ENCODE measurements at places on chromosomes 6 and 20.

- no peak for DNase-seq
These were observed 37.0 kb downstream of the TMEM181 start for GRCh38 chr6:158596861-158597260.

DNA sequence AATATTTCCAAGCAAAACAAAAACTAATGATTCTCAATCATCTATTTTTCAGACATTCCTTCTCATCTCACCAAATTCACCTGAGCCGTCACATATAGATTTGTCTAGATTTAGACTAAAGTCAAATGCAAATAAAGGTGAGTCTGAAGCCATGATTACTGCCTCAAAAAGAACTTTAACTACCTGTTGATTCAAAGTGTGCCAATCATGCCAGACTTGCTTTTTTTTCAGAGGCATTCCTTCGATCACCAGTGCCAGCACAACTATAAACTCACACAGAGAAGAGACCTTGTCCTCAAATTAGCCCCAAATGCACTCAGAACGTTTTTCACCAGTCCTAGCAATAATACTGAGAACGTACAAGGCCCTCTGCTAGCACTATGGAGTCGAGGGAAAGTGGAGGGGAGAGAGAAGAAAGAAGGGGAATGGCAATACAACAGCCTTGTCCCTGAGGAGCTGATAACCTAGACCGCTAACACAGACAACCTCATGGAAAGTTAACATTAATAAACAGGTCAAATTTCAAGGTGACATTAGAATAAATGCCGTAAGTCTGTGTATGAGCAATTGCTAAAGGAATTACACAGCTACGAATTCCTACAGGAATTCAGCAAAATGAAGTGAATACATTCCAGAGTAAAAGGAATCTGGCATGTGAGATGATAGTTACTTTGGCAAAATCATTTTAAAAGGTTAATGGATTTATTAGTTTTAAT is 60.9 kb downstream of the EPB41L2 start:
- DNase-seq: no peak

DNA sequence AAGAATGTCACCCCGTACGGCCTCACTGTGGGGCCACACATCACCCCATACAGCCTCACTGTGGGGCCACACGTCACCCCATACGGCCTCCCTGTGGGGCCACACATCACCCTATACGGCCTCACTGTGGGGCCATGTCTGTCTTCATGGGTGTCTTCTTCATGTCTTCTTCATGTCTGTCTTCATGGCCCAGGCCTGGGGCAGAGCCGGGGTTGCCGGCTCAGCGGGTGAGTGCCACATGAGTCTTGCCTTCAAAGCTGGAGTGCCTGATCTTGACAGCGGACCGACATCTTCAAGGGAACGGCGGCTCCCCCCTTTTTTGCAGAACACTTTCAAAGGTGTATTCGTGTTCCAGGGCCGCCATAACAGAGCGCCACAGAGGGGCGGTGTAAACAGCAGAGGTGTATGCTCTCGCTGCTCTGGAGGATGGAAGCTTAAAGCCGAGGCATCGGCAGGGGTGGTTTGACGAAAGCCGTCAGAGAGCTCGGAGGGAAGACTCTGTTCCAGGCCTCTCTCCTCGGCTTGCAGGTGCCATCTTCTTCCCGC is 365.0 kb downstream of the TAF4 start:
- no peak for DNase-seq

- DNase-seq: peak; percentile 52
These were observed 14.2 kb downstream of the FIG4 start for GRCh38 chr6:109705258-109705657.

GRCh38 chr6:56594699-56595098 is 48.0 kb downstream of the DST start:
- no peak for DNase-seq

DNA sequence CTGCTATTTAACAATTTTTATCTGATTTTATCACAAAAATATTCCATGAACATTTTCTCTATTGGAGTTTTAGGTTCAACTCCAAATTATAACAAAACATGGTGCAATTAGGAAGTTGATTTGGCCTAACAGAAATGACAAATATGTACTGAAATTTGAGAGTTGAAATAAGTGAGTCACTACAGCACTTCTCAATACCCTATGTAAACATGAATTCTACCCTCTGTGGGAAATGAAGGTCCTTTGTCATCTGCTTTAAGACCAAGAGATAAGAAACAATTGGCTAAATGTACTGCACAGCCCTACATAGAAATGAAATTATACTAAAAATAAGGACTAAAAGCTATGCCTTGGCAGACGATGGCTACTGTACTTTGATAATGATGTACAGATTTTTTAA is 86.2 kb upstream of the BEND6 start:
- DNase-seq: no peak

DNA sequence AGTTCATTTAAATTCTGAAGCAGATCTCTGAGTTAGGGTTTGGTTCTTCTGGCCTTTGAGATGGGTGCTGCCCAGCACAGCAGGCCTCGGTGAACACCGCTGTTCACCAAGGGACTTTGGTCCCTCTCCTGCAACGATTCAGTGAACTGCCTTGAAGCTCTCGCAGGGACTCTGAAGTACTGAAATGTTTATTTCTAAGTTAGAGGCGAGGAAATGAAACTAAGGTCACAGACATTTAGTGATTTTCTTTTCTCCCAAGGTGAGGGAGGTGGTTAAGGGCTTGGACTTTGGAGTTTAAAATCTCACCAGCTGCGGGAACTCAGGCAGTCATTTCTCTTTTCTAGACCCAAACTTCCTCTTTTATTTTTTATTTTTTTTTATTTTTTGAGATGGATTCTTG is 26.2 kb downstream of the E2F3 start:
- no peak for DNase-seq

GRCh38 chr6:25010176-25010575 is 74.4 kb upstream of the RIPOR2 start:
- DNase-seq: no peak

- no peak for DNase-seq
These were observed 2.2 kb downstream of the LOC128125822 start for GRCh38 chr6:63574554-63574900.

DNA sequence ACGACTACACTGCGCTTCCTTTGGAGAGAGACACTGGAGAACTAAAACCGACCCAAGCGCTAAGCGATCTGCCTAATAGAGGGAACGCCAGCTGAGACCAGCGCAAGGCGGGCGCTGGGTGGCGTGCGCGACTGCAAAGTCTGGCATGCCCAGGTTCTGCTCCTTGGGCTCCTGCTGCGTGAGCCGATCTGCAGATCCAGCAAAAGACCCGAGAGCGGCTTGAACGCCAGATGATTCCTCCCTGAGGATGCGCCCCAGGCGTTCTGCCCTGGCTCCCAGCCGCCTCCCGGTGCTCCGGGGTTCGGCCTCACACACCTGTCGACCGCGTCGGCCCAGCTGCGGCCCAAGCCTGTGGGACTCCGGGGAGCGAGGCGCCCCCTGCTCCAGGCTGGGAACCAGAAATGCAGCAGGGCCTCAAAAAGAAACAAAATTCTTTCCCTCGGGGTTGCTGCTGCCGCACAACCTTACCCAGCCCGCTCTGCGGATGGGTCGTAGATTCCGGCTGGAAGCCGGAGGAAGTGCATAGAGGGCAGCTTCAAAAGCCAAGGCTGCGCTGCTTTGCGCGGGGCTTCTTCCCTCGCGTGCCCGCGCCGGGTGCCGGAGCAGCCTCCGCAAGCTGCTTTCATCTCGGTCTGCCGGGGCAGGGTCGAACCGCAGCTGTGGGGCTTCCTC is 17.9 kb upstream of the PRDM13 start:
- DNase-seq: peak; percentile 64

DNA sequence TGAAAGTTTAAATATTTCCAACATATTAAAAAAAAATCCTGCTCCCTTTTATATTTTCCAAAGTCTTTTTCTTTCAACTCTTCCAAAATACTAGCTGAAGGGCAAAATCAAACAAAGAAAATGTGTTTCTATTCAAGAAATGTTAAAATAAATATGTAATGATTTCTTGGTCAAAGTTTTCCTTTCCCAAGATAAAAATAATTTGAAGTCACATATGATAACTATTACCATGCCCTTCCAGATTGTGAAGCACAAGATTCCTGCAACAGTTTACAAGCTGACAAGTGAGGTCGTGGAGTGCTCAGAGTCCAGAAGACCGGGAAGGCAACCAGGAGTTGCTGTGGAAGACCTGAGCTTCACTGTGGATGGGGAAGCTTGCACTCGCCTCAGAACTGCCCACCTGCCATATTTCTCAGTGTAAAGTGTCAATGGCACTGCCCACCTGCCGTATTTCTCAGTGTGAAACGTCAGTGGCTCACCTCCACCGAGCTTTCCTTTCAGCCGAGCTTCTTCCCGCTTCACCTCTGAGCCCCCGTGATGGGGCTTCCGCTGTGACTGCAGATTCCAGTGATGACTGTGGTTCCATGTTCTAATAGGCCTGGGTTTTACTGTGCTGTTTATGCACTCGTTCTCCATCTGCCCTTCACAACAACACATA is 160.5 kb downstream of the THBS2 start:
- no peak for DNase-seq

DNA sequence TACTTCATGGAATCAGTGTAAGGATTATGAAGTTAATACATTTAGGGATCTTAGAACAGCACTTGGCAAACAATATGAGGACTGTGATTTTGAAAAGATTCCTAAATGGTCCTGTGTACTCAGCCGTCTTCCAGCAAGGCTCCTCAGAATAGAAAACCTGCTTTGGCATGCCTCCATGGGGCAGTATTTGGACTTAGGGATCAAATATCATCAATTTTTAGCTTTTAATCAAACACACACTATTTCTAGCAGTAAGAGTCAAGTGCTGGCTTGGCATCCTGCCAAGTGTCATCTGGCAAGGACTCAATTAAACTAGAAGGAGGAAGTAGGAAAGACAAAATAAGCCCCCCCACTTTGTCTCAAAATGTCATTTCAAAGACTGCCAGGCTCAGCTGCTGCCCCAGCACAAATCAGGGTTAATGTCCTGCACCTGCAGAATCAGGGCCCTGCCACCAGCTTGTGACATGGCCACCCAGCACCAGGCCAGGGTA is 40.8 kb downstream of the IYD start:
- DNase-seq: peak; percentile 35

Data from gastrocnemius medialis (tissue), 4 donors.